ENCODE measurements at places on chromosomes 7 and 10.

- no peak for DNase-seq
Observed at GRCh38 chr7:80807166-80807900, 111.5 kb downstream of the SEMA3C start.

DNA sequence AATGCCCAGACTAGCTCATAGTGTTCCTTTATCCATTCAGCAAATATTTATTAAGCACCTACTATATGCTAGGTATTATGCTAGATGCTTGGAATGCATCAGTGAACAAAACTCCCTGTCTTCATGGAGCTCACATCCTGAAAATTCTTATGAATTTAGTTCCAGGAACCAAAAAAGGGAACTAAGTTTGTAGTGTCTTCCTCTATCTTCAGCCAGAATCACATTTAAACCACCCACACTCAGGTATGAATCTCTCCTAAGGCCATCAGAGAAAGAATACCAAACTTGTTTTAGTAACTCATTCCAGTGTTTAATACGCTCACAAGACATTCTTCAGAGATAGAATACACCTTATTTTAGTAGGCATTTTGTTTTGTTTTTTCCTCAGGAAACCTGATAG lies 10.1 kb upstream of the EGR2 start:
- DNase-seq: no peak

- no peak for DNase-seq
Observed at GRCh38 chr7:69906283-69906995, 308.2 kb downstream of the AUTS2 start.

- DNase-seq: no peak
Observed at GRCh38 chr7:45649560-45650346, 75.6 kb downstream of the ADCY1 start.

GRCh38 chr10:63822496-63822895 lies 301.3 kb downstream of the REEP3 start:
- DNase-seq: no peak

- no peak for DNase-seq
Observed at GRCh38 chr10:112409299-112409698, 35.4 kb downstream of the ACSL5 start.

DNA sequence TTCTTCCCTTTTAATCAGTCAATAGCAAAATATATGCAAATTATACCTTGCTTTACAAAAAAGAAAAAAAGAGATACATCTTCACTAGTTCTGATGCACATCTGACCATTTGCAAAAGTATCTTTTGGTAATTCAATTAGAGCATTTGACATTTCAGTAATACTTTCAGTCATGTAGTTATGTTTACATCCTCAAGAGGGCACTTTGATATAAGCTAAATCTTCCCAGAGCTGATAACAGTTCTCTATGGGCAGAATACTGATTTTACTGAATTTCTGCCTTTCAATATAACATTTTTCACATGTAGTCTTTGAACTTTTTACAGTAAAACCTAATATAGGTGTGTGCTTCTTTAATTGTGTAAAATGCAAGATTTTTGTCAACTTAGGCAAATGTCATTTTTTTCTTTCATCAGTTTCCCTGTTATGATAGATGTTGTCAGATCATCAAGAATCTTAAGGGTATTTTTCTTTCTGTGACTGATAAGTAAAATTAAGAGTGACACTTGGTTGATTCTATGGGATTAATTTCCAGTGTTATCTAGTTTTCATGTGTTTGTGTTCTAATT lies 703.5 kb upstream of the SEMA3D start:
- no peak for DNase-seq

- no peak for DNase-seq
Observed at GRCh38 chr10:49299816-49300139, 808 bp downstream of the C10orf71 start.

- DNase-seq: no peak
Observed at GRCh38 chr7:98223351-98223897, 12.2 kb downstream of the BHLHA15 start.

GRCh38 chr10:86152911-86153310 lies 213.7 kb downstream of the GRID1 start:
- no peak for DNase-seq

GRCh38 chr7:28107960-28108359 lies 72.6 kb downstream of the JAZF1 start:
- no peak for DNase-seq

- no peak for DNase-seq
Observed at GRCh38 chr10:100306861-100307260, 20.4 kb upstream of the BLOC1S2 start.

GRCh38 chr7:125927556-125927955 lies 997.9 kb upstream of the POT1 start:
- no peak for DNase-seq

DNA sequence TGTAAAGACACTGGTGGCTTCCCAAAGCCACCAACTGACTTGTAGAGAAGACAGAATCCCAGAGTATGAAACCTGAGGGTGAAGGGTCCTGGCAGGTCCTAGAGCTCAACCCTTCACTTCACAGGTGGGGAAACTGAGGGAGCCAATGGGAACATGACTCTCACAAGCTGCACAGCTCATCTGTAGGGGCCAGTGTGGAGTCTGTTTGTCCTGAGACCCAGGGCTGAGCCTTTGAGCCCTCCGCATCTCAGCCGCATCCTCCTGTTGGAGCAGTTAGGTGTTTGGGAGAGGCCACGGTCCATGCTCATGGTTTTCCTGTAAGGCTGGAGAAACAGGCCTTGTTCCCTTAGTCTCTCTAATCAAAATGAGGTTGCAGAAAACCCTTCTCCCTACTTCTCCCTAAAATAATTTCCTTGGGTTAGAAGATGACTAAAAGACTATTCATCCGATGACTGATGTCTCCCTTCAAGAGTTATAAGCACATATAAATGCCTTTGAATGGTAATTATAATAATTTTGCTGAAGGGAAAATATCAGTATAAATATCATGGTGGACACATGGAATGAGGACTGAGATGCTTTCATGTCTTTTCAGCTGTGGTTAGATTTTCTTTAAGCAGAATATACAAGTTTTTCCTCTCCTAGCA lies 10.3 kb downstream of the HTRA1 start:
- DNase-seq: no peak

- DNase-seq: no peak
Observed at GRCh38 chr10:6320320-6321010, 117.7 kb downstream of the PFKFB3 start.
